NCI-H2081 treated with DMSO at 0.1 percent for 48 hours (cell line): ENCODE measurements at places on chromosomes 1 and 21.

- DNase-seq: no peak
These were observed 633.3 kb downstream of the USP25 start for GRCh38 chr21:16363100-16363499.

DNA sequence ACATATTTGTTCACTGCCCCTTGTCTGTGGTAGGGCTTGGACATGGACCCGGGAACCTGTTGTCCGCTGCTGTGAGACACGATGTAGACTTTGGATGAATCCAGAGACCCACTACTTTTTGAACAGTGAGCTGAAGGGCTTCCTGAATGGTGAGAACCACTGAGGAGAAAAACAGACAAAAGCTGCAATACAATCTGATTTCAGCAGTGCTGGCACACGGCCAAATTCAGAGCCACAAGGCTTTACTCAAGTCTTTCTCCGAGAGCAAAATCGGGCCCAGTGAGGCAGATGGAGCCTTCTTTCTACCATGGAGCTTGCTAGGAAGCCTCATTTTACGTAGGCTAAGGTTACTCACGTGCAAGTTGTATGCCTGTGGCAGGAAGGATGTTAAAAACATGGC is 197.6 kb downstream of the SIPA1L2 start:
- DNase-seq: no peak

GRCh38 chr1:104392552-104392951 is 642.9 kb downstream of the AMY1C start:
- DNase-seq: no peak

GRCh38 chr1:211896958-211897357 is 66.4 kb upstream of the LPGAT1 start:
- DNase-seq: no peak

DNA sequence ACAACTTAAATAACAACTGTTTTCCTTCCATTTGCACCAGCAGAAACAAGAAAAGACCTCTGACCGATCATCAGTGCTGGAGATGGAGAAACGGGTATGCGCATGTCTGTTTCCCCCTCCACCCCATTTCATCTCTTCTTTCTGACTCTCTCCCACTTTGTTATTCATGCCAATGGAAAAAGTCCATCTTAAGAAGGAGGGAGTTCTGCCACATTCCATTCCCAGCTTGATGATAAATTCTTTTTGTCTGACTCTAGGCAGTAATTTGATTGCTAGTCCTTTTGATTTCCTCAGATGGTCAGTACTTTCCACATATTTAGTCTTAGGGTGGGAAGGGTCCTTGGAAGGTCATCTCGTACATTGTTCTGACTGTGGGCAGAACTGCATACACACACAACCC is 142.5 kb downstream of the SYT2 start:
- DNase-seq: no peak
